ENCODE measurements at places on chromosomes 5 and 9.

GRCh38 chr5:122942164-122942914 lies 94.2 kb downstream of the PPIC start:
- no peak for DNase-seq

DNA sequence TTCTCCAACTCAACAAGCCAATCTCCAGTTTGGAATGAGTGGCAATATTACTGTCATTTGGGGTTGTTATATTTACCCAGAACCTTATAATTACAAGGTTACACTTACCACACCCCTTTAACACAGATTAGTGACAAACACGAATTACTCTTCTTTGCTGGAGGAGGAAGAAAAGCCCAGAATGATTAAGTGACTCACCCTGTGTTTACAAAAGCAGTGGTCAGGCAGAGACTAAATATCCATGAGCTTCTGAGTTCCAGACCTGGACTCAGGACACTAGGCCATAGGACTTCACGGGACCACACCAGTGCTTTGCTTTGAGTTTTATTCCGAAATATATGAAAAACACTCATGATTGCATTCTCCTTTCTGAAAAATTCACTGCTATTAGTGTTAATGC lies 370.8 kb downstream of the TLE1 start:
- no peak for DNase-seq

DNA sequence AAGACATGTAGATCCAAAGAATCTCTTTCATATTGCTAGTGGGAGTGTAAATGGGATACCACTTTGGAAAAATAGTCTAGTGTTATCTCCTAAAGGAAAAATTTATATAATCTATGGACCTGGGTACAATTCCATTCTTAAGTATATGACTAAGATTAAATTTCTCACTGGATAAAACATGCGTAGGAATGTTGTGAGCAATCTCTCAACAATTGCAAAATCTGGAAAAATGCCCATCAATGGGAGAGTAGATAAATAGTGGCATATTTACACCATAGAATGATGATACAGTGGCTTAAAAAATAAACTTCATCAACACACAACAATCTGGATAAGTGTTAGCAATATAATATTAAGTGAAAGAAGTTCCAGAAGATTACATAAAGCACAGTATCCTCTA lies 469.5 kb downstream of the MAN2A1 start:
- no peak for DNase-seq

DNA sequence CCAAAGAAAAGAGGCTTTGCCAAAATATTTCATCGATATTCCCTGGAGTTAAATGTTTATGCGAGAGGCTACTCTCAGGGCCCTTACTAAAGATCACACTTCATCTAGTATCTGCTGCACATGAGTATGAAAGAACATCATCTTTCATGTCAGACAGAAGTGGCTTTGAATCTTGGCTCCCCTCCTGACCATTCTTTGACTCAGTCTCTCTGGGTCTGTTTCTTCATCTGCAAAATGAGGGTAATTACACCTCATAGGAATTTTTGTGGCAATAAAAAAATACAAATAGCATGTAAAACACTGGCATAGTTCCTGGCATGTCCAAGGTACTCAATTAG lies 58.1 kb downstream of the SLIT3 start:
- DNase-seq = no peak

DNA sequence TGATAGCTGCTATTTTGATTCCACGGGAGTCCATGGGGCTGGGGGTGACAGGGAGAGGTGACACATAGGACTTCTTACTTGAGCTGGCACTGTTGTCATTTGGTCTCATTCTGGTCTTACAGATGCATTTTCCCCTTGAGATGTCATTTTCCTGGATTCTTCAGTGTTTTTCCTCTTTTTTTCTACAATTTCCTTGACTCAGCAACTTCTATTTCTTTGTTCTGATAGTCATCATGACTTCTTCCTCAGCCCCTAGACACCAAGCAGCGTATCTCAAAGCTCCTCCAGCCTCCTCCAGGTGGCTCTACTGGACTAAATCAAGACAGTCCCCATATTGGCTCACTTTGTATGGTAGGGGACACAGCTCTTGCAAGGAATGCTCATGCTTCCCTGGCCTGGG lies 16.5 kb downstream of the LVRN start:
- no peak for DNase-seq

DNA sequence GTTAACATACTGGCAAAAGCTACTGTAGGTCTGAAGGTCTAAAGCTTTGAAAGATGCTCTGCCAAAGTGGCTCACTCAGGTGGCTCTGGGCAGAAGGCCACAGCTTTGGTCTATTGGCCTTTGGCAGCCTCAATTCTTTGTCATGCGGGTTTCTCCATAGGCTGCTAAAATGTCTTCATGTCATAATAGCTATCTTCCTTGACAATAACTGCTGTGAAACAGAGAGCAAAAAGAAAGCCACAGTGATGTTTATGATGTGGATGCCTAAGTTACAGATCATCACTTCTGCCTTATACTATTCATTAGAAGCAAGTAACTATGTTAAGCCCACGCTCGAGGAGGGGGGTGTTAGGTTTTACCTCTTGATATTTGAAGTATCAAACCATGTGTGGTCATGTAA lies 906.1 kb upstream of the CDH9 start:
- DNase-seq = no peak

GRCh38 chr9:77848404-77848803 lies 183.2 kb downstream of the GNAQ start:
- no peak for DNase-seq

DNA sequence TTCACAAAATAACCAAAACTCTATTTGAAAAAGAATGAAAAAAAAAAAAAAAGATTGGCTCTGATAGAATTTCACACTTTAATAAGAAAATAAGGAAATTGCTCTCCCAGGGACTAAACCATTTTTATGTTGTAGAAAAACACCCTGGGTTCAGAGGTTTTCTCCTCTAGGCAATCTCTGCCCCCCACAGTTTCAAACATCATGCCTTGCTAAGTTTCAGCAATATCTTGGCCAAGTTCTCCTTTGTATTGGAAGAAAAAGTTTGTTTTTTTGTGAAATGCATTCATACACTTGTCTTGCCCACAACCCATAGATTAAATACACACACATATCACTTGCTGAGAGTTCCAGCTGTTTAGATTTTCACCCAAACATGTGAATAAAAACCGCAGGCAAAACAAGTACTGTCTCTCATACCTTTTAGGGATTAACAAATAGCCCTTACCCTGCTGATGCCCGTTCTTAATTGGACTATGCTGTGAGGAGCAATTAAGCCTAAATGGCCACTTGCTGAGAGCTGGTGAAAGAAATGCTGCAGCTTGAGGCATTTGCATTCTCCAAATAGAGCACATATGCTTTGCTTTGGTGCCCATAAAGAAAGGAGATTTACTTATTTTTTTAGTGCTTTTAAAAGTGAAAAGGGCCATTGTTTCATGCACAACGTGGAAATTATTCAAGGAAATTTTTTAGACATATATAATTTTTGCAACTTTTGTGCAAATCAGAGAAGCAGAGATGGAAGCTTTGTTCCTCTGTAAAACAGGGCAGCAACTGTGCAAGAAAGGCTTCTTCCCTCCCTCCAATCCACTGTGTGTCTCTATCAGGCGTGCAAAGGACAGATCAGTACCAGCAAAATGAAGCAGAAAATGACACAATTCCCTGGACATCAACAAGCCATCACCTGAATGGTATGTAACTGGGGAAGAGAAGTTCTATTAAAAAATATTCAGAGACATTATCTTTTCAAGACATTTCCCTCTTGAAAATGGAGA lies 262.4 kb upstream of the KIF2A start:
- DNase-seq = no peak

GRCh38 chr9:136673088-136673974 lies 10.6 kb downstream of the EGFL7 start:
- no peak for DNase-seq

- no peak for DNase-seq
Measured at GRCh38 chr5:150542933-150543445, 35.1 kb downstream of the NDST1 start.

DNA sequence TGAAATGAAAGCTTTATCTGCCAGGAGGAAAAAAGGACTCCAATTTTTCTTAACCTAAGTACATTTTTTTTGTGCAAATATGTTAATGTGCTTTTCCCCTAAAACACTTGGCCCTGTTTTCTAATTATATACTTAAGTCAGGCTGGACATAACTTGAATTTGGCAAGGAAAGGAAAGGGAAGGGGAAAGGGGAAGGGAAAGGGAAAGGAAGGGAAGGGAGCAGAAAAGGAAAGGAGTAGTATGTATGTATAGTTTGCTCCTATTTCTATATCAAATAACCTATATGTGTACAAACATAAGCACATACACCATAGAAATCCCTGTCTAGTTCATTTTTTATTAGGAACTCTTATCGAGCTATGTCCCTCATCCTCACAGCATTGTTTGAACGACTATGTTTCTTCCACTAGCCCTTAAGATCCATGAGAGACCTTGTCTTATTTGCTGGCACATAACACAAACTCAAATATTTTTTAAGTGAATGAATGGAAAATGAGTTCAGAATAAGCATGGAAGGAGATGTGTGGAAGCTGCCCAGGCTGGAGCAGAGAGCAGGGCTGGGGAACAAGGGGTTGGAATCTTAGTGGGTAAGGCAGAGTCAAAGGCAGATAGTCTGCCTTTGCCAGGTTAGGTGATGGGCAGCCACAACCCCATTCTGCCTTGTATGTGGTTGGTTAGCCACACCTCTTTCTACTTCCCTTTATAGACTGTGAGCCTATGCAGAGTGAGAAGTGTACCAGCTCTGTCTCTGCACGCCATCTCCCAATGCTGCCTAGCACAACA lies 70.0 kb downstream of the KLHL3 start:
- DNase-seq = peak; percentile 29

- no peak for DNase-seq
Measured at GRCh38 chr5:119072496-119072895, 1.6 kb downstream of the DMXL1 start.

GRCh38 chr5:157359356-157360055 lies 93.6 kb downstream of the CYFIP2 start:
- DNase-seq = no peak

GRCh38 chr5:143515829-143516228 lies 112.3 kb upstream of the NR3C1 start:
- DNase-seq = no peak

Measured in activated naive CD4-positive, alpha-beta T cell treated with anti-CD3 and anti-CD28 coated beads, Interleukin-2, amount 50 U/mL, for 16 hours (primary cell).